ENCODE measurements at places on chromosomes 6 and 20. TPM values are rescaled to one million over a fixed set of nuclear protein-coding genes. Genes with fewer than 3 reads are reported as not detected.

DNA sequence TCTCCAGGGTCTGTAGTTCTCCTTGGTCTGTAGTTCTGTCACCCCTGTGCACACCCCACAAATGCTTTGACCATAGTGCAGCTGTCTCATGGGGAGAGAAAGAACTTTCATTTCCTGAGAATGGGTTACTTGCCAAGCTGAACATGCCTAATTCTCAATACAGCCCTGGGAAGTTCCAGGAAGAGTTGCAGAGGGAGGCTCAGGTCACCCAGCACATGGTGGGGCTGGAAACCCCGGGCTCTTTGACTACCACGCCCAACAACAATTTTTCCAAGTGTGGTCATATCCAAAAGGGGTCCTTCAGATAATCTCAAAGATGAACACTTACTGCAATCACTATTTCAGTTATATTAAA, 2.2 kb upstream of the PTPRA start:
- DNase-seq: no peak

DNA sequence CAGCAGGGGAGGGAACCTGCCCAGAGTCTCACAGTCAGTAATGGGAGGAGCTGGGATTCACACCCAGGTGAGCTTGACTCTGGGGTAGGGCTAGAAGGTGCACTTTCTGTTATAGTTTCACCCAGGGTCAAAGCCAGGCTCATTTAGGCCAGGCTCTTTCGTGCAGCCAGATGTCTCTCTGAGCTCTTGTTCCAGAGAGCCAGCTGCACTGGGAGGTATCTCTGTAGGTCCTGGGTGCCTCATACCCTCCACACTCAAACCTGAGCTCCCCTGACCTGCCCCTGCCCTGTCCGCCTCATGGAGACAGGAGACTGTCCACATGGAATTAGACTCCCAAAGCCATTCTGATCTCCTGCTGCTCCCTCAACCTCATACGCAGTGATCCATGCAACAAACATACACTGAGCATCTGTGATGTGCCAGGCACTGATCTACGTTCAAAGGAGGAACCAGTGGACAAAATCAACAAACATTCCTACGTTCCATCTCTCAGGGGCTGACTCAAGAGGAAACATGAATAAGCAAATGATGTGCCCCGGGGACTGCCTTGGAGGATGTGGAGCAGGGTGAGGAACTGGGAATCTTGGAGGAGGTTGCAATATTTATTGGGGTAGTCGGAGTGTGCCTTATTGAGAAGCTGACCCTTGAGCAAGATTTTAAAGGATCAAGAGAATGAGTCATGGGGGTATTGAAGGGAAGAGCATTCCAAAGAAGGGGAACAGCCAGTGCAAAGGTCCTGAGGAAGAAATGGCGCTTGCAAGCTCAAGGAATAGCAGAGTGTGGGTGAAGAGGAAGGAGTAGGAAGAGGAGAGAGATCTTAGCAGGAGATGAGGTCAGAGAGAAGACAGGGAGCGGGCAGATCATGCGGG, 71.3 kb upstream of the TOX2 start:
- DNase-seq: no peak

Gene SLC35D3
- total RNA-seq: not detected

DNA sequence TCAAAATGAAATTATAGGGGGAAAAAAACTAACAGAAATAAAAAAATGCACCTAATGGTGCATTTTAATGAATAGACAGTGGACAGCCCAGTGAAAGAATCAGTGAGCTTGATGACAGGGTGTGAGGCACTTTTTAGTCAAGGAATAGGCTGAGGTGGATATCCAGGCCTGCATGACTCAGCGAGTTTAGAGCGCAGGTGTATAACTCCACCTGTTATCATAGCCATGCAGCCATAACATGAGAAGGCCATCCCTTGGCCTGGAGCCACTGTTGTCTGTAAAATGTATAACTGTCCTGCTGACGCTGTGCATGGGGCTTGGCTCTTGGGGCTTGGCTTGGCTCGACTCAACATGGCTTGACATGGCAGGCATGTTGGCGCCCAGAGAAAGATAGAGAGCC, 331.5 kb upstream of the NOX3 start:
- no peak for DNase-seq

- DNase-seq: peak; percentile 58
Measured at GRCh38 chr6:158771399-158772152, 47.6 kb downstream of the EZR start.

GRCh38 chr6:53104916-53105315, 39.7 kb downstream of the FBXO9 start:
- no peak for DNase-seq

DNA sequence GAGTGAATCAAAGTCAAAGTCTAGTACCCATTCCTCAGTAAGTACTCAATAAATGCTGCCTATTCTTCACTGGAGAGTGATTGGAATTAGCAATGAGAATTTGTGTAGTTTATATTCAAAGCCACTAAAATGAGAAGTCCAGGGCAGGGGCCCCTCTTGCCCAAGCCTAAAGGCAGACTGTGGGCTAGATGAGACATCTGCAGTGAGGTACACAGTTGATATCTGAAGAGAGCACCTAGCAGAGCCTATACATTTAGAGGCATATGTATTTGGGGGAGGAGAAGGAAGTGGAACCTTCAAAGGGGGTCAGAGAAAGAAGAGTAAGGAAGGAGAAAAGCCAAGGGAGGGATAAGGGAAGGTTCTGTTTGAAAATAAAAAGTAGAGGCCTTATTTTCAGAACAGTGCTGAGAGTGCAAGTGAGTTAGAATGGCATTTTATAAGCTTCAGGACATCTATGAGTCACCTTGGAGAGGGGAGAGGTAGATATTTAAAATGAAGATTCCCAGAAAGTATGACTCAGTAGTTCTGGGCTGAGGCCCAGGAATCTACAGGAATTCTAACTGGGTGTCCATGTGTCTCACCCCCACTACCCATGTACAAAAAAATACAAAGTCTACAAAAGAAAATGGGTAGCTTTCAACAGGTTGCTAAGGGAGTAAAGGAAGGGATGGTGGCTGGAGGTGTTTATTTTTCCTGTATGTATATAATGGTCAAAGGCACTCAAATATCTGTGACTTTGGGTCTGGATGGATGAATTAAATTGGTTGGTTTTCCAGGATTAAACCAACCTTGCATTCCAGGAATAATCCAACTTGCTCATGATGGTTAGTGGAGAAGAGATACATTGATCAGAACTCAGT, 135.1 kb downstream of the ZFP64 start:
- no peak for DNase-seq

GRCh38 chr6:95935736-95936135, 80.0 kb upstream of the FUT9 start:
- DNase-seq: no peak

DNA sequence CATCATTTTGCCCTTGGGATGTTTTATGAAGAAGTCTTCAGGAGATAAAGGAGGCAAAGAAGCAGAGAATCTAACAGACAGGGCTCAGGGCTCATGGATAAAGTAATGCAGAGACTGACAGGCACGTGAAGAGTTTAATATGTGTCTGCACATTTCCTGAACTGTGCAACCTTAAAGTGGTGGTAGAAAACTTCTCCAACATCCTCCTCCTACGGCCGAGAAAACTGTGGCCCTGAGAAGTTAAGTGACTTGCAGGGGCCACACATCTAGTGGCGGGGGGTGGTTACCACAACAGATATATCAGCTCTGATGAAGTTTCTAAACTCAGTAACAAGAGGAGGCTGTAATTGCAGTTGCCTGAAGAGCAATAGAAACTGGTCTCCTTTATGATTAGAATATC, 61.0 kb downstream of the SOBP start:
- no peak for DNase-seq

DNA sequence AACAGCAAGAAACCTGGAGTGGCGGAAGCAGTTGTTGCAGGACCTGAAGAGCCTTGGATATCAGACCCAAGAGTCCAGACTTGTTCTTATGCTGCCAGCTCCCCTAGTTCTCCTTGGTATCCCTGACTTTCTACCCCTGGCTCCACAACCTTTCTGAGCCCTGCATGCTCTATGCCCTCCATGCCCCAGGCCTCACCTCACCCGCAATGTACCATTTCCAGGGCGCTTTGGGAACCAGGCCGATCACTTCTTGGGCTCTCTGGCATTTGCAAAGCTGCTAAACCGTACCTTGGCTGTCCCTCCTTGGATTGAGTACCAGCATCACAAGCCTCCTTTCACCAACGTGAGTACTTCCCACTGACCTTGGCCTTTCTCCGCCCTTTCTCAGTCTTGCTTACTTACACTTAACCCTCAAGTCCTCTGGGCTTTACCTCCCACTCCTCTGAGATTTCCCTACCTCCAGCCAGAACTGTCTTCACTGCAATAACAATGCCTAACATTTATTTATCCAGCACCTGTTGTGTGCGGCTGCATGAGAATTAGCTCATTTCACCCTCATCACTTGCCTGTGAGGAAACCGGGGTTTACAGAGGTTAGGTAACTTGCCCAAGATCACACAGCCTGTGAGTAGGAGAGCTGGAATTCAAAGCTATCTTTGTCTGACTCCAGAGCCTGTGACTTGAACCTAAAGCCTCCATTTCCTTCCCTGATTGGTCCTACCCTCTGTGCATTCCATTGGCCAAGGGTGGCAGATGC, 2.3 kb downstream of the POFUT1 start:
- no peak for DNase-seq
